AG08395 (cell line): ENCODE measurements at places on chromosomes 2 and 18.

GRCh38 chr2:96340493-96341414 lies 5.2 kb downstream of the NCAPH start:
- DNase-seq, result peak; percentile 29

GRCh38 chr2:86105252-86105968 lies at the start of gene POLR1A:
POLR1A (minus strand) TSS chr2:86105886; CDS start chr2:86105776, 110 bp downstream.
- DNase-seq, result peak; percentile 88

GRCh38 chr18:34522603-34523002 lies 187.5 kb upstream of the DTNA start:
- no peak for DNase-seq

- DNase-seq, result no peak
These were observed 53.6 kb downstream of the TANC1 start for GRCh38 chr2:159022019-159022418.

DNA sequence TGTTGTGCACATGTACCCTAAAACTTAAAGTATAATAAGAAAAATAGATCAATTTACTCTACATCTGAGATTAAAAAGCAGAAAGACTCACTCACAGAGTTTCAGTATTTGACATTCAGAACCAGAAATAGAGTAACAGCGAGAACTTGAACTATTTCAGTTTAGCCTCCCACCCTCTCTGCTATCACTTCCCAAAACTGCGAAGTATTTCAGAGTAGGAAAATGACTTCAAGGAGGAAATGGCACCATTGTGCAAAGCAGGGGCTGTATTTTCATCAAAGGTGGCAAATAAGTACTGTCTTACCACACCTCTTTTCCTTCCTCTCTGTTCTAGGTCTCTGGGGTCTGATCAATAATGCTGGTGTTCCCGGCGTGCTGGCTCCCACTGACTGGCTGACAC lies 13.6 kb downstream of the DHRS9 start:
- no peak for DNase-seq

DNA sequence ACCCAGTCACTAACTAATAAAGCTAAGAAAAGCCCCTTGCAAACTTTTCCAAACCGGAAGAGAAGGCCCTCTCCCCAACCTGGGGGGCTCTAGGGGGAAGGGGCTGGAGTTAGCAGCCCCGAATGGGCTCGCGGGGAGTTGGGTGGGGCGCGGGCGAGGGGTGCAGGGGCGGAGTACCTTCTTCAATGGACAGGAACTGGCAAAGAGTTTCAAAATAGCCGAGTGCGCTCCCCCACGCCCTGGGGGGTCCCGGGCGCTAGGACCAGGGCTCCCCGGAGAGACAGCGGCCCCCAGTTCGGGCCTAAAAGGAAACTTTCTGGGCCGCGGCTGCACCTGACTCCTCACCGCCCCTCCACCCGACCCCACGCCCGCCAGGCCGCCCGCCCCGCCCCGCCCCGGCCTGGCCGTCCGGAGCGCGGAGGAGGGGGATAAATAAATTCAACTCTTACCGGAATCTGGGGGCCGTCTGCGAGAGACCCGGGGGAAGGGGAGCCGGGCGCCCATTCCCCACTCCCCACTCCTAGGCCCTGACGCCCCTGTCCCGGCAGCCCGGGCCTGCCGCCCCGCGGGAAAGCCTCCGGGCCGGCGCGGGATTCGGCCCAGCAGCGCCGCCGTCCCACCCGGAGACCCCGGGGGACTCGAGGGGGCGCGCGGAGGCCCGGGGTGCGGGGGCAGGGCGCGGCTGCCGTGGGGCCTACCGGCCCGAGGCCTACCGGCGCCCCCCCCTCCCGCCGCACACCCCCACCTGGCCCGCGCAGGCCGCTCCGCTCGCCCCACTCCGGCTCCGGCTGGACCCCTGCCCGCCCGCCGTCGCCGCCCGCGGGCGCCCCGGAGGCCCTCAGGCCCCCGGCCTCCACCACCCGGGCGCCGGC lies 868 bp downstream of the INO80D start:
- DNase-seq, result peak; percentile 11

GRCh38 chr2:65997961-65998360 lies 437.0 kb upstream of the MEIS1 start:
- DNase-seq, result no peak

- no peak for DNase-seq
These were observed 293.6 kb upstream of the THUMPD2 start for GRCh38 chr2:40072442-40073232.

- no peak for DNase-seq
These were observed 37.7 kb upstream of the MEX3C start for GRCh38 chr18:51235009-51235789.

GRCh38 chr2:45532181-45532580 lies 78.9 kb downstream of the SRBD1 start:
- DNase-seq, result no peak

DNA sequence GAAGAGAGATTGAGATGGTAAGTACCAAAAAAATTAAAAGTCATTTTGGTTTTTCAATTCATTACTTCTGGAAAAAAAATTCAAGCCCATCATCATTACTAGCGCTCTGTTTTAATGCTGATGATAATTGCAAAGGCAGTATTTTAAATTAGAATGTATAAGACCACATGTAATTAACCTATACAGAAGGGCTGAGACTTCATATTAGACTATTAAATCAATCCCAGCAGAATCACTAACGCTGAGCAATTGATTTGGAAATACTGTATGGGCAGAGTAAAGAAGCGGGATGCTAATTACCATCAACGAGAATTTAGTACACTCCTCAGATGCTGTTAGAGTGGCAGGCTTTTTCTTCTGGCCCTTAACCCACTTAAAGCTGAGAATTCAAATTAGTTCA lies 165.0 kb downstream of the SLC4A3 start:
- DNase-seq, result no peak

- no peak for DNase-seq
These were observed 36.5 kb upstream of the RFX8 start for GRCh38 chr2:101511381-101511780.

DNA sequence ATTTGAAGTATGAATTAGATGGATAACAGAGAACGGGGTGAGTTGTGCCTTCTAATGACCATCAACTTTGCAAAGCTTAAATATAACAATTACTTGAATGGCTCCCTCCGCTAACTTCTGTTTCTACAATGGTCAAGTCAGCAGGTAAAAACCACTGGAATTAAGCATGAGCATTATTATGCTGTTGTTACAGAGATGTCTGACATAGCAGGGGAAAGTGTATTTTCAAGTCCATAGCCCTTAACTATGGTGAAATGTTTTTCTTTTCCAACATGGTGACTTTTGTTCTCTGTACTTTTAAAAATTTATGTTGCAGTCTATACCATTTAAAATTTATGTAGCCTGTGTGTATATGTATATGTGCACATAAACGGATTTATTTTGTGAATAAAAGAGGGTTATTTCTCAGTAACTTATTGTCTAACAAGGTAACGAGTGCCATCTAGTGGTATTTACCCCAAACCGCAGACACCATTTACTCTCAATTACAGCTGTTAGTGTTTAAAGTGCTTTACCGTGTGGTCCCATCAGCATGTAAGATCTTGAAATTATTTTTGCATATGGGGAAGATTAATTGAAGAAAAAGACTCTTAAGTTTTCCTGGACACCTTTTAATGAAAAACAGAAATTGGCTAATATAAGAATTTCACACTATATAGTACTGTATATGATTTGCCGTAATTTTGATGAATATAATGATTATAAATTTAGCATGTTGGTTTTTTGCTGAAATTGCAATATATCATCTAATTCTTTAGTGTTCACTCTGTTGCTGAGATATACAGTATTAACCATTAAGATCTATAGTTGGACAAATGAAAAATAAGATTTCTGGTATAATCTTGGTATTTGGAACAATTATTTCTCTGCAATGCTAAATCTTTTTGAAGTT lies 78.2 kb downstream of the UBE2E3 start:
- no peak for DNase-seq

- no peak for DNase-seq
These were observed 490.7 kb downstream of the NUP35 start for GRCh38 chr2:183614799-183615435.

- DNase-seq, result peak; percentile 8
These were observed 35.8 kb downstream of the MFSD6 start for GRCh38 chr2:190443778-190444481.

- no peak for DNase-seq
These were observed at the start of gene GPR148 for GRCh38 chr2:130728549-130729316. GPR148 (plus strand) TSS chr2:130729070; CDS start chr2:130729152, 82 bp downstream.

- DNase-seq, result no peak
These were observed 334.1 kb upstream of the MYT1L start for GRCh38 chr2:2664989-2665833.

- DNase-seq, result no peak
These were observed 92.0 kb downstream of the DPP10 start for GRCh38 chr2:114534116-114535084.

GRCh38 chr2:54666634-54667265 lies 56.7 kb upstream of the EML6 start:
- DNase-seq, result no peak

- peak; percentile 65 for DNase-seq
These were observed 89.2 kb upstream of the GLS start for GRCh38 chr2:190791347-190791975.

DNA sequence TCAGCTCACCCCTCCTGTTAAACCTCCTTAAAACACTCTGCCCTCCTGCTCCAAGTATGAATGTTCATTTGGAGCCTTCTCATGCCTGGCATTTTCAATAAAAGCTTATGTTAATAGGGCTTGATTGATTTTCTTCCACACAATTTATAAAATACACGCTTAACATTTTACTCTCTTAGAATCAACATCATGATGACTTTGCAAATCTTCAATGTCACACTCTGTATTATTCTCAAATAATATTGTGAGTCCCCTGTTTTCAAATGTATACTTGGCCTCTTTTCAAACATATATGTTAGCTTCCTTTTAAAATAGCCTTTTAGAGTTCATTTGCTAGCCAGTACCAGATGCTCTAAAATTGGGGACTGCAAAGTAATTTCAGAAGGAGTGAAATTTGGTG lies 520.3 kb downstream of the LRRTM4 start:
- DNase-seq, result no peak

DNA sequence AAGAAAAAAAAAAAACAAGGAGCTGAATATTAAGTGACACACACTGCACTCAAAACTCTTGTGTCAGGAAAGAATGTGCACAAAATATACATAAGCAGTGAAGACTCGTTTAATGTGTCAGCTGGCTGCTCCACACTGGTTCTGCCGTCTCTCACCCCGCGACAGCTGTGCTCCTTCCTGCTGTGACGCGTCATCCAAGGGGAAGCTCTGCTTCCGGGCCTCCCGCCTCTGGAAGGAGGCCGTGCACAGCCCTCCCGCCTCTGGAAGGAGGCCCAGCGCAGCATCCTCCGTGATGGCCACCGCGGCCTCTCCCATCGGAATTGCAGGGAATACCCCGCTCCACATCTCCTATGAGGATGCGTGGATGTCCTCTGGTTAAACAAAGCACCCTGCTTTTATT lies 151.0 kb downstream of the HDAC4 start:
- DNase-seq, result peak; percentile 80

GRCh38 chr2:73981081-73982001 lies 3.4 kb upstream of the TET3 start:
- peak; percentile 43 for DNase-seq

DNA sequence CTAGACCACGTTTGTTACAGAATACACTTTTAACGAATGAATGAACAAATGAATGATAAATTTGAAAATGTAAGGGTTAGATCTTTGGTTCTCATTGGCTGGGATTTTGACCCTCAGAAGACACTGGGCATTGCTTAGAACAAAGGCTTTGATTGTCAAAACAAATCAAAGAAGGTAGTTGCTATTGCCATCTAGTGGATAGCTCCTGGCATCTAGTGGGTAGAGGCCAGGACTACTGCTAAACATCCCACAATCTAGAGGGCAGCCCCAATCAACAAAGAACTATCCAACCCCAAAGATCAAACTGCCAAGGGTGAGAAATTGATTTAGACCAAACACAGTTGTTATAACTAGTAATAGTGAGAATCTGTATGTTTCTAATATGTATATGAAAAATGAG lies 552.3 kb downstream of the KCNJ3 start:
- no peak for DNase-seq

- DNase-seq, result no peak
These were observed 10.6 kb upstream of the MBP start for GRCh38 chr18:77143196-77143595.

DNA sequence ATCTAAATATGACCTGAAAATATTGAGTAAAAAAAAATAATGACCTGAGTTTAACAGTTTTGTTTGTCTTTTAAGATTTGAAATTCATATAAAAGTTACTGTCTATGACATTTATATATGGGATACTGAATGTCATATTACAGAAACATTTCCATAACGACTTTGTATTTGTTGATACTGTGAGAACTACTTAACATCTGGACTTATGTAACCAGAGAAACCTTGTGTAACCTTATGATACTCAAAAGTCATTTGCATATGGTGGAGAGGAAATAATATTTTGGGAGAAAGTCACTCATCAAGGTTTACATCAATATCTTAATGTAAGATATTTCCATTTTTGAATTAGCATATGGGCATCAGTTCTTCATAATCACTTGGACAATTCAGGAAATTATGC lies 12.6 kb downstream of the MFSD6 start:
- DNase-seq, result no peak

DNA sequence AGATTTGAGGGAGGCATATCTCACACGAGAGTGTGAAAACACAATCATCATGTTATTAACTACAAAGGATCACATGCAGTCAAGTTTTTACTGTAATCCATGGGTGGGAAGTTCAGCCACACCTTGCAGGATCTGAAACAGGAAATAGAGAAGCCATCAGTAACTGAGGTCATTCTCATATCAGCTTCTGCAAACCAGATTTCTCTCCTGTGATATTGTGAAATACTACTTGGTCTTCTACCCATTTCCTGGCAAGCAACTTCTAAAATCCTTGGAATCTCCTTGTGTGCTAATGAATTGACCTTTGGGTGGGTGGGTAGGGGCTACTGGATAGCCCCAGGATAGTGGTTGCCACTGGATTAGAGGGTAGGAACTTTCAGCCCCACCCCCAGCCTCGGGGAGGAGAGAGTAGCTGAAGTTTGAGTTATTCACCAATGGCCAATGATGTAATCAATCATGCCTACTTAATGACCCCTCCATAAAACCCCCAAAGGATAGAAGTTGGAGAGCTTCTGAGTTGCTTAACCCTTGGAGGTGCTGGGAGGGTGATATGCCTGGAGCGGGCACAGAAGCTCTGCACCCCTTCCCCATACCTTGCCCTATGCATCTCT lies 25.6 kb upstream of the TGIF1 start:
- no peak for DNase-seq

DNA sequence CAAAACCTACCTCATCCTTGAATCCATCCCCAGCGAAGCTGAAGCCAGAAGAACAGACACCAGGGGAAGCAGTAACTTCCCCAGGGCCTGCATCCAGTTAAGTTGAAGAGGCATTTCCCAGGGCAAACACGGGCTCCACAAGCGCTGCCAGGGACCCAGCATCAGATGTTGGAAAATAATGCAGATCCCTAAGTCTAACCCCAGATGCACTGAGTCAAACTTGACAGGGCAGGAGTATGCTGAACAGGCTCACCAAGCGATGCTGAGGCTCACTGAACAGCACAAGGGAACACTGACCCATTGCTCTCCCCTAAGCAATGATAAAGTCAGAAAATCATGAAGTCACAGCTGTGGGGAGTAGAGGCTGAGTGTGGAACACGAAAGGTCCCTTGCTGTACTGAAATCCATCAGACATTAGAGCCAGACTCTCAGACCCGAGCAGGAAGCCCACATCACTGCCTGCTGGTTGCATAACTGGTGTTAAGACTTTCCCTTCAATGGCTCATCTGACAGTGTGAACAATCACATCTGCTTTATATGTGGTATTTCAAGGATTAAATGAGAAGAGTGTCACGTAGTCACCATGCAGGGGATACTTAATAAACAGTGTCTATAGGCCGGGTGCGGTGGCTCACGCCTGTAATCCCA lies 36.2 kb downstream of the TNS1 start:
- no peak for DNase-seq

- peak; percentile 70 for DNase-seq
These were observed 191.0 kb upstream of the LHCGR start for GRCh38 chr2:48946449-48947048.
